ENCODE measurements at places on chromosomes 1 and 21. TPM values are rescaled to one million over a fixed set of nuclear protein-coding genes. Genes with fewer than 3 reads are reported as not detected.

LGR6 gene
- total RNA-seq, result 6.9 TPM

S100A1 gene
- not detected for total RNA-seq

DNA sequence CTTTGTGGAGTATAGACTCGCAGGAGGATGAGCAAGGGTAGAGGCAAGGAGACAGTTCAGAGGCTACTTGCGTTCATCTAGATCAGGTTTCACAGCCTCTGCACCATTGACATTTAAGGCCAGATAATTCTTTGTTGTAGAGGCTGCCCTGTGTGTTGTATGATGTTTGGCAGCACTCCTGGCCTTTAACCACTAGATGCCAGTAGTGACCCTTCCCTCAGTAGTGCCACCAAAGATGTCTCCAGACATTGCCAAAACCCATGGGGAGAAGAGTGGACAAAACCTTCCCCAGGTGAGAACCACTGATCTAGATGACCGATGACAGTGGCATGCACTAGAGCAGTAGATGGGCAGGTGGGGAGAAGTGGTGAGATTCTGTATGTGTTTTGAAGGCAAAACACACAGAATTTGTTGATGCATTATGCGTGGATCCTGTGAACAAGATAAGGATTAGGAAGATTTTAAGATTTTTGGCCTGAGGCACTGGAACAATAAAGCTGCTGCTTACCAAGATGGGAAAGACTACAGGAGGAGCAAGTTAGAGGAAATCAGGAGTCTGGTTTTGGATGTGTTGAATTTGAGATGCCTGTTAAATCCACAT lies 9.9 kb upstream of the COG2 start:
- DNase-seq, result no peak

DNA sequence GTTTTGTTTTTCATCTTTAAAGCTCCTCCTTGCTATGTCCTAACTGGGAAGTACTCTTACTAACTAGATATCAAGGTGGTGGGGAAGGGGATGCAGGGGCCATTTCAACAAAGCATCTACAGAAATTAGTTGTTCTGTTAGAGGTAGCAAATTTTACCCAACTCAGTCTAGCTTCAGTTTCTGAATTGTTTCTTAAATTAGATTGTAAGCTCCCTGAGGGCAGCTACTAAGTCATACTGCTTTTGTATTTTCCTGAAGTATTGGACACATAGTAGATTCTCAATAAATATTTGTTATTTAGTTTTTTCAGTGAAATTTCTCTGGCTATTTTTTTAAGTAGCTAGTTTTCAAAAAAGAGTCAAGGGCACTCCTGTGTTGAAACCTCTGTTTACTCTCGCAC lies 1.8 kb downstream of the UBAP2L start:
- no peak for DNase-seq

- no peak for DNase-seq
Measured at GRCh38 chr1:164586591-164586990, 27.6 kb downstream of the PBX1 start.

GRCh38 chr21:16794950-16795349 lies 717.9 kb upstream of the CXADR start:
- DNase-seq, result no peak

AKR7A3 gene
- total RNA-seq, result 1.3 TPM

HTR6 gene
- not detected for total RNA-seq

DONSON gene
- 17.3 TPM for total RNA-seq

DNA sequence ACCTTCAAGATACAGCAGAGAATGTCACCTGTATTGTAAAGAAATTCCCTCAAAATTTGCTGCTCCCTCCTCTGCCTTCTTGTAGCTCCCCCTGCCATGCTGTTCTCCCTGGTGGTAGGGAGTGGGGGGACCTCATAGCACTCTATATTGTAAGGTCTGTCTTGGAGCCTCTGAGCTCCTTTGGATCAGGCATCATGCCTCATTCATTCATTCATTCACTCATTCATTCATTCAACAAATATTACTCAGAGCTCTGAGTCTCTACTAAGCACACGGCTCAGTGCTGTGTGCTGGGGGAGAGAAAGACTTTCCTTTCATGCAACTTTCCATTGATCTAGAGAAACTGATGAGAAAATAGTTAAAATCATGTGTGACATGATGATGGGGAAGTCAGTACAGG lies 27.1 kb upstream of the EPHB2 start:
- DNase-seq, result no peak

DNA sequence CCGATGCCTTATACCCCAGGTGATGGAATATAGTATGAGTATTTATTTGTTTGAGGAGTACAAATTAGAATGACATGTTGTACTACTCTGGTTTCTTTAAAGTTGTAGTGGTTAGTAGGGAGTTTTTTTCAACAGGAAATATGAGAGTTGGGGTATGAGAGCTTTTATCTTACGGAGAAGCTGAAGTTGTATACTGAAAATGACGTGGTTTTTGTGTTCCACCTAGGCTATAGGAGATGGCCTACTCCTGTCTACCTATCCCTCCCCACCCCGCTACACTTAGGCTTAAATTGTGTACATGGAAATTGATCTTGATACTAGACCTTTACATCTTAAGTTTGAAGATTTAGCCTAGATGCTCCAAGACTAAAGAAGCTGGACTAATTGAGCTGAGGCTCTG lies 6.8 kb upstream of the HAX1 start:
- no peak for DNase-seq

CRABP2 gene
- 83.7 TPM for total RNA-seq

GRCh38 chr1:50570066-50570468 lies 146.8 kb upstream of the DMRTA2 start:
- no peak for DNase-seq

GRCh38 chr1:90612033-90612432 lies 105.1 kb downstream of the BARHL2 start:
- no peak for DNase-seq

TIAM1 gene
- total RNA-seq, result 49.3 TPM

- DNase-seq, result no peak
Measured at GRCh38 chr1:186849826-186850225, 21.1 kb downstream of the PLA2G4A start.

DNA sequence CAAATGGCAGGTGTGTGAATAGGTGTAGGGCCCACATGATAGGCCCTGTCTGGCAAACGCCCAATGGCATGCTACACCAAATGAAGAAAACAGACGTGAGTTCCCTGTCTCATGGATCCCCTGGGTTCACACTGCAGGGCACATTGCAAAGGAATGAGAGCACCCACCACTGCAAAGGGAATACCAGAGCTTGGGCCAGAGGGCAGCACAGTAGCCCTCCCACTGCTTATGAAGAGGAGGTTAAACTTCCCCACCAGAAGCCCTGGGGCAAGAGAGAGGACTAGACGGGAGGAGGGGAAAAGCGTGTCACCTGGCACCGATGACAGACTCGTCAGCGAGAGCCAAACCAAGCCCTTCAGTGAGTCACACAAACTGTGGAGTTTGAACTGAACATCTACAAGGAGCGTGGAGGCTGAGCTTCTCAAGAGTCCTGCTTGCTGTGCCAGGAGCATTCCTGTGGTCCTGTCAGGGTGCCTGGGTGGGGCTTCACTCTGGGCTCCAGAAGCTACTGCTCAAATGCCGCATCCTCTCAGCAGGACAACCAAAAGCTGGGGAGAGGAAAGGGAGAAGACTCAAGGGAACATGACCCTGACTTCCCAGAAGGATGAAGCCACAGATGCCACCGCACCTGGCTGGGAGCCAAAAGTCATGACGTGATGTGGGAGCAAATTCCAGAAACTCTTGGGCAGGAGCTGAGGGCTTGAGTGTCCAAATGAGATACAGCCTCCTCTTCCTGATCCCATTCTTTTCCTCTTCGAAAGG lies 61.1 kb downstream of the TOMM20 start:
- DNase-seq, result no peak

DNA sequence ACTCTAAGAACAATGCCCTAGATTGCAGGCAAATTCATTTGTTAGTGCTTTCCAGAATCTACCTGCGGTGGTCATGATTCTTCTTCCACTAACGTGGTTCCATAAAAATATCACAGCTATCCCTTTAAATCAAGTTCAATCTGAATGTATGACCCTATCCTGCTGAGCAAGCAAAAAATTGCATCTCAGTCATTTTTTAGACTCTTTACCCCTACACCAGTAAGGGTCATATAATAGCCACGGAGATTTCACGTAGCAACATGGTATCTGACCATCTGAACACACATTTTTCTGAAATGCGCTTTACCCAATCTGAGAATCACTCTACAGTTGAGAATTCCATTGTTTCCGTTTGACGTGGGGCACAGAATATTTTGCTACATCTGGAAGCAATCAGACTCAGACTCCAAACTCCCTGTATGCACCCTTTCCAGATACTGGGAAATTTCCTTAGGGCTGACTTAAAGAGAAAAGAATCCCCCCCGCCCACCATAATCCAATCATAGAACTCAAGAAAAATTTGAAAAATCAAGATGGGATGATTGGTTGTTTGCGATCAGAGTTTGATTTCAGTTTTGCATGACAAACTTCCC lies 699.2 kb upstream of the ZP4 start:
- DNase-seq, result no peak

ATP1A4 gene
- total RNA-seq, result 0.27 TPM

DNA sequence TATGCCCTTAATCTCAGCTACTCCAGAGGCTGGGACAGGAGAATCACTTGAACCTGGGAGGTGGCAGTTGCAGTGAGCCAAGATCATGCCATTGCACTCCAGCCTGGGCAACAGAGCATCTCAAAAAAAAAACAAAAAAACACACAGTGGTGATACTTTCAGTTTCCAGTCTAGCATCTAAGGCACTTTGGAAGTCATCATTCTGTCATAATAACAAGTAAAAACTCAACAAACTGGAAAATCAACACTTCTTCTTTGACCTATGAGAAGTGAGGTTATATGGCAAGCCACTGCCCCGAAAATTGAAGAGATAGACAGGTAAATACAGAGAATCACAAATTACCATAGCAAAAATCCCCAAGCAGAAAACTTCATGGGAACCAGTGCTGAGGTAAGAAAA lies 51.9 kb downstream of the IL12RB2 start:
- no peak for DNase-seq

DNA sequence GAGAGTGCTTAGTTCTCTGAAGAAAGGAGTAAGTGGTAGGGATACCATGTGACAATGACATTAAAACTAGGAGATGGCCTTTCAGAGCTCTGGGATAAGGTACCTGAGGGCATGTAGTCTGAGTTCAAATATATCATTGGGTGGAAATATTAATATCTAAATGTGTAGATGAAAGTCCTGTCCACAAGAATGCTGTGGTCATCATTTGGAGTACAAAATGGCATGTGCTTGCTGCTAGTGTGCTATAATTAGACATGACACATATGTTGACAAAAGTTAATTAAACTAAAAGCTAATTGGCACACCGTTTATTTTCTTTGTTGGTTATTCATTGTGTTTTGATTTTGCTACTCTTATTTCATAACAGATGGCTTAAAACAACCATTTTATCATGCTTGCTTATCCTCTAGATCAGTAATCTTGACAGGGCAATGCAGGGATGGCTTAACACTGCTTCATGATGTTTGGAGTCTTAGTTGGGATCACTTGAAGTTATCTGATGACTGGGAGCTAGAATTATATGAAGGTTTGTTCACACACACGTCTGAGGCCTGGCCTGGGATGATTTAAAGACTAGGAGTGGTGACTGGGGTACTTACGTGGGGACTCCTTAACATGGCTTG lies 31.0 kb downstream of the CC2D1B start:
- no peak for DNase-seq

ROR1 gene
- total RNA-seq, result 32.0 TPM

- no peak for DNase-seq
Measured at GRCh38 chr1:43600033-43601020, 49.6 kb upstream of the KDM4A start.

DNA sequence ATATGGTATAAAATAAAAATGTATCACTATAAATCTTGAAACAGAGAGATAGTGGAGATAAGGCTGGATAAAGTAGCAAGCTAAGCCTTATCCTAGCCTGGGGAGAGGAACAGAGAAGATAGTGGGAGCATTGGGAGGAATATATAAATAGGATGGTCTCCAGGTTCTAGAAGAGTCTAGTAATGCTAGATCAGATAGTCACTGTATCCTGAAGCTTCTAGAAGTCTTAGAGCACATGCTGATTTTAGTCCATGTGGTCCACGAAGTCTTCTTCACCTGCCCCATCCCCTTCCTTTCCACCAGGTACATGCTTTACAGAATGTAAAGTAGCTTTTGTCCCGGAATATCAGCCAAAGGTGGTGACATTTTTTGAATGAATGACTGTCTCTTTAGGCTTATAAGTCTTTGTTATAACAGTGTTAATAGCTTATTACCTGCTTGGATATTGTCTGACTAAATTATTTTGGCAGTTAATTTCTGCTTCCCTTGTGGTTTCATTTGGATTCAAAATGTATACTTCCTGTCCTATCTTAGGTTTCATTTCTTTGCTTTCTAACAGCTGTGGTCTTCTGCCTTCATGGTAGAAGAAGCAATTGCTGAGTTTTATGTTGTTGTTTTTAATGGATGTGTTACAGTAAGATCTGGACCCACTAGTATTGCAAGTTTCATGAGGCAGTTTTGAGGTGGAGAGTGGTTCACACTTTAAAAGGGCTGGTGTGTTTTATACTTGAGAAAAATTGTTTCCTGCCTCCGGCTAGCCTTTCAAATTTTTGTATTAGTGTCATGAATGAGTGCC lies 5.9 kb downstream of the SMG7 start:
- DNase-seq, result no peak

NES gene
- 125 TPM for total RNA-seq

DNA sequence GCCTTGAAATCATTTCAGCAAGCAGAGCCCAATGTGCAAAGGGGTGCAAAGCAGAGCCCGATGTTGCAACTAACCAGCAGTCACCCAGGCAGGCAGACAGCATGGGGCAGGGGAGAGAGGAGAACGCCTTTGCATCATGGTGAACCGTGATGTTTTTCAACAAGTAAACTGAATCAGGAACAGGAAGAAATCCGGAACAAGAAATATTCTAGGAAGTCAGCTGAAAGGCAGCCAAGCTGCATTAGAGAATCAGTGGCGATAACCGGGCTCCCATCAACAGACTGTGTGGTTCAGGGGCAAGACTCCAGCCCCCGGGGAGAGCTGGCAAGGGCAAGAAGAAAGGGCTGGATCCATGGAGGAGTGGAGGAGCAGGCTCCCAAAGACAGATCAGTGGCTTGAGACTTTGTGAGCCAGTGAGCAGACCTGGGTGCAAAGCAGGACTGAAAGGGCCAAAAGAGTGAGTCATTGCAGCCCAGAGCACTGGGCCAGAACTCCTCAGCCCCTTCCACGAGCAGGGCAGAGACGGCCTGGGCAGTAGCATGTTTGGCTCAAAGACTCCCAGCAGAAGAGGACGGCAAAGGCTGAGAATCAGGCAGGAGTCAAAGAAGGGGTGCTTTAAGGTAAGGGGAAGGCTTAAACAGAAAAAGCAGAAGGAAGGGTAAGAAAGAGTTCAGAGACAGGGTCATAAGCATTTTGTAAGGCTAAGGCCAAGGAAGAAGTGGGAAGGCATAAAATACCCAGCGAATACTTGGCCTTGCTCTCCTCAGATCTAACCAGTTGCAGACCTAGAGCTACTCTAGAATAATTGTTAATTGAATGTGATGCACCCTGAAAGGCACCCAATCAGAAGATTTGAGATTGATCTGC lies 155.0 kb downstream of the SETD4 start:
- DNase-seq, result no peak
